Activated CD4-positive, CD25-positive, alpha-beta regulatory T cell (primary cell): ENCODE measurements at places on chromosomes 11 and 22.

DNA sequence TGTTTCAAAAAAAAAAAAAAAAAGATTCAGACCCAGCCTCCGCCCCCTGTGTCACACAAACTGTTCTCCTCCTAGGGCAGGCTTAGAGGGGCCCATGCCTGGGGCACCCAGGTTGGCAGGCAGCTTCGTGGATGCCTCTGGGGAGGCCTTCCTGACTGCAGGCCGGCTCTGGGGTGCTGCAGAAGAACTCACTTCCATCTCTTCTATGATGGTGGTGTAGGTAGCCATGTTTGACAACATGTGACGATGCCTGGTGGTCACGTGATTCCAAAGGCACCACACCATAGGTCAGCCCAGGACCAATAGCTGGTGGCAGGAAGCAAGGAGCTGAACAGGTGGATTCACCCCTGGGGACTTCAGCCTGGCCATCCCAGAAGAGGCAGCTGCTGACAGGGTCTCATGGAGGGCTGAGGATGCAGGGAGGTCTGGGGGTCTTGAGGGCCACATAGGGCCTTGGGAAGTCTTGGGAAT, 24.1 kb upstream of the CELSR1 start:
- no peak for DNase-seq

DNA sequence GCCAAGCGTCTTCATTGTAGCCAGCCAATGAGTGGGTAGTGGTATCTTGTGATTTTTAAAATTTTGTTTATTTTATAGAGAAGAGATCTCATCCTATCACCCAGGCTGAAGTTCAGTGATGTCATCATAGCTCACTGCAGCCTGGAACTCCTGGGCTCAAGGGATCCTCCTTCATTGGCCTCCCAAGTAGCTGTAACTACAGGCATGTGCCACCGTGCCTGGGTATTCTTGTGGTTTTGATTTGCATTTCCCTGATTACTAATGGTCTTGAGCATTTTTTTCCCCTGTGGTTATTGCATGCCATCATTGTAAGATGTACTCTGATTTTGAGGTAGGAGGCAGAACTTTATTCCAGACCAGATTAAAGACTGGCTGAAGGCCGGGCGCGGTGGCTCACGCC, 2.4 kb upstream of the DENND6B start:
- no peak for DNase-seq

GRCh38 chr11:105713696-105714095, 103.8 kb downstream of the GRIA4 start:
- no peak for DNase-seq

DNA sequence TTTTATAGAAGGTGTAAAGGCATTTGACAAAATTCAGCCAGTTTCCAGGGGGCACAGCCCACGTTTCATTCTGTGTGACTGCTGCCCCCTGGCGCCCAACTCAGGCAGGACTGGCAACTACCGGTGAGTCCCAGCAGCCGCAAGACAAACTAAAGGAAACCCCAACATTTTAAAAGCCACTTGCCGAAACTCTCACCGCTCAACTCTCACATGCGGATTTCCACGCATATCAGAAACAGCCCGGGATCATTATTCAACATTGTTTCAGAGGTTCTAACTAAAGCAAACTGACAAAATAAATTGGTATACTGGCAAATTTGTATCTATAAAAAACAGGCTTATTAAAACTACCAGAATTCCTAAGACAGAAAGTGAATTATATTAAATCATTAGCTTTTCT, 48.2 kb downstream of the MORC2 start:
- DNase-seq = peak; percentile 73

DNA sequence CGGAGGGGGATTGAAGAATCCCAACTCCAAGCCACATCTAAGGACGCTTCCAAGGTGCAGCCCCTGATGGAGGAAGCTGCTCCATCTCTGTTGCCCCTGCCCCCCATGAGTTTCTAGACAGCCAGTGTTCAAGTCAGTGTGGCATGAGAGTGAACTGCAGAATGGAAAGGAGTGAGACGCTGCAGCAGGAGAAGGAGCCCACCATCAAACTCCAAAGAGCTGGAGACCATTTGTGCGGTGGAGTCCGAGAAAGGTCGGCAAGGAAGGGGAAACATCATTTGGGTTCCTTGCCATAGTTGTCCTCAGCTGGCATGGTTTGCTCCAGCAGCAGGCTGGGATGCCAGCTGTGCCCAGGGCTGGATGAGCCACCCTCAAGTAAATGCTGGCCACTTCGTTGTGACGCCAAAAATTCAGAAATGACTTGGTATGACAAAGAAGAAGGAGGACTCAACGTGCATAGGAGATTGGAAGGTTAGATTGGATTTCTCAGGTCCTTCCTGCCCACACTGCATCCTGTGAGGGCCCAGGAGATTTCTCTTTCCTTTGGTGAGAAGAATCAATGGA, 16.4 kb downstream of the APOL2 start:
- no peak for DNase-seq

- no peak for DNase-seq
These were observed at the start of gene LRP5 for GRCh38 chr11:68312117-68312779. Gene LRP5, plus strand, starts transcription at chr11:68312591. Its CDS starts 124 bp downstream, at chr11:68312715.

- DNase-seq = no peak
These were observed 13.7 kb upstream of the POU2AF2 start for GRCh38 chr11:111231836-111232235.

- no peak for DNase-seq
These were observed 2.1 kb downstream of the PLAAT3 start for GRCh38 chr11:63612181-63612580.

- DNase-seq = no peak
These were observed at the start of gene SCN4B for GRCh38 chr11:118152552-118153471. Gene SCN4B, minus strand, starts transcription at chr11:118152823. Its CDS starts 150 bp downstream, at chr11:118152673.

GRCh38 chr11:35289821-35290220, 129.5 kb downstream of the SLC1A2 start:
- DNase-seq = no peak

GRCh38 chr22:44625981-44626687, 75.9 kb upstream of the PRR5 start:
- DNase-seq = peak; percentile 61

- no peak for DNase-seq
These were observed 495.6 kb upstream of the LRRC4C start for GRCh38 chr11:41955066-41955465.

DNA sequence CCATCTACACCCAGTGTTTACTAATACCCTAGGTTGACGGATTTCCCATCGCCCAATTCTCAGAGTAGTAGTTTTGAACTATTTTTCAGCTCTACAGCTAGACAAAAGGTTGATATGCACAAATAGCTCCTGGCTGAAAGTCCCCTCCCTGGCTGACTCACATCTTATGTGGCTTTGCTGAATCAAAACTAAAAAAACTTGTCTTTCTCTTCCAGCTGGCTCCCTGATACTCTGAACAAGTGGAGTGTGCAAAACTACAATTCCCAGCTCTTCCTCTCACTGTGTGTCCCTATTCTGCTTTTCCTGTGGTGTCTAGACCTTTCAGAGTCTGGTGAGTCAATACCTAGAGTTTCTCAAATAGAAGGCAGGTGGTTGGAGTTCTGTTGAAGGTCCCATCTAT, 12.7 kb upstream of the LARGE1 start:
- no peak for DNase-seq

DNA sequence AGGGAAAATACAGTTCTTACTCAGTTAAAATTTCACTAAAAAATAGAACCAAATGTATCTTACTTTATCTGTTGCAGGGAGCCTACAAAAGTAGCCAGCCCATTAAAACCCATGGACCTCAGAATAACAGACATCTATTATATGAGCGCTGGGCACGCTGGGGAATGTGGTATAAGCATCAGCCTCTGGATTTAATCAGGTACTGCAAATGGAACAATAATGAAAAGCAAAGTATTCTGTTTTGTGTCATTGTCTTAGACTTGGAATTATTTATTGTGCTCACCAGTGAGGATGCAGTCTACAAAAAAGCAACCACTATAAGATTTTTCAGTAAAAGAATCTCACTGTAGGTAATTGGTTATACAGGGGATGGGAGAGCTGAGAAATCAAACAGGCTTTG, 30.2 kb downstream of the MUC15 start:
- DNase-seq = no peak

DNA sequence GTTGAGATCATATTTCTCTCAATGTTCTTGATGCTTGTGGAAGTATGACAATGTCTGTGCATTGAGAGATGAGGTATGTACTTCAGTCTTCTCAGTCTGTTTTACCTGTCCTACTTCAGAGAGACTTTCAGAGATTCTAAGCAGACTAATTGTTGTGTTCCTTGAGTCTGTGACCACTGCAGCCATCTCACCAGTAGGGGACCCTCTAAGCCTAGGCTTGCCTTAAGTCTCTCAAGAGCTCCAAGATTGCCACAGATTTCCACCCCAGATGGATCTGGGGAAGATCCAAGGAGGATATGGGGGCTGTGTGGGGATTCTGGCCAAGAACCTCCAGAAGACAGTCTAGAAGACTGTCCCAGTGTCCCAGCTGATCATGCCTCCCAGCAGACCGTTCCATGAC, 179.9 kb upstream of the PLET1 start:
- DNase-seq = no peak

GRCh38 chr11:16081382-16082094, 274.8 kb downstream of the SOX6 start:
- no peak for DNase-seq

GRCh38 chr22:47600791-47601625, 838.6 kb downstream of the TBC1D22A start:
- no peak for DNase-seq

- DNase-seq = no peak
These were observed 3.9 kb upstream of the ARFGAP3 start for GRCh38 chr22:42860968-42861367.

GRCh38 chr11:113256431-113257202, 57.8 kb upstream of the TTC12 start:
- DNase-seq = no peak

- no peak for DNase-seq
These were observed 405.9 kb downstream of the NXPE2 start for GRCh38 chr11:115084231-115084630.

DNA sequence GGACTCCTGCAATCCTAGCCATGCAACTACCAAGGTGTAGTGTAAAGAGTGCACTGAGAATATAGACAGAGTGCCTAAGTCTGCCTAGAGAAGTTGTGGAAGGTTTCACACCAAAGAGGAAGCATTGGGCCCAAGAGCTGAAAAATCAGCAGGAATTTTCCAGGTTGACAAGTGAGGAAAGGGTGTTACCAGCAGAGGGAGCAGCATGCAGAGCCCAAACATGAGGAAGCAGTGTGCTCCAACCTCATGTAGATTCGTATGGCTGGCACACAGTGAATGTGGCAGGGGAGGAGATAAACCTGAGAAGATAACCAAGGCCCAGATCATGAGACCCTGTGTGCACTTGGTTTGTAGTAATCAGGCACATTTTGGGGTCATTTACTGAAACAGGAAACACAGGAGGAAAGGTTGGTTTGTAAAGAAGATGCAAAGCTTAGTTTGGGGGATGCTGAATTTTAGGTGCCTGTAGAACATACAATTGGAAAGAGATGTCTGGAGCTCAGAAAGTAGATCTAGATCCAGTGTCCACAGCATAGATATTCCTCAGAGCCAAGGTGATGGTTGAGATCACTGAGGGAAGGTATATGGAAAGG, 1.7 kb downstream of the HPX start:
- no peak for DNase-seq

- no peak for DNase-seq
These were observed 10.3 kb downstream of the CD5 start for GRCh38 chr11:61112575-61112974.

DNA sequence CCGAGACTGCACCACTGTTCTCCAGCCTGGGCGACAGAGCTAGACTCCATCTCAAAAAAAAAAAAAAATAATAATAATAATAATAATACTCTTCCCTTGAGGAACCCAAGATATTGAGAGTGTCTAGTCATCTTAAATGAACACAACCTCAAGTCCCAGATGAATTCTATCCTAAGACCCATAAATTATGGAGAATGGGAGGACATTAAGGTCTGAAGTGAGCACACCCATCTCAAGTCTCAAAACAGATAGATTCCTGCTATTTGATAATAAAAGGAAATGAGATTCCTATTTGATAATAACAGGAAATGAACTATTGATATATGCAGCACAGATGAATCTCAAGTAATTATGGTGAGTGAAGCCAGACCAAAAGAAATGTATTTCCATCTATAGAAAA, 51.5 kb downstream of the MAPK1 start:
- no peak for DNase-seq

GRCh38 chr22:21730535-21731308, 4.9 kb downstream of the YPEL1 start:
- no peak for DNase-seq

- no peak for DNase-seq
These were observed 24.0 kb upstream of the SMIM38 start for GRCh38 chr11:69131644-69132300.

DNA sequence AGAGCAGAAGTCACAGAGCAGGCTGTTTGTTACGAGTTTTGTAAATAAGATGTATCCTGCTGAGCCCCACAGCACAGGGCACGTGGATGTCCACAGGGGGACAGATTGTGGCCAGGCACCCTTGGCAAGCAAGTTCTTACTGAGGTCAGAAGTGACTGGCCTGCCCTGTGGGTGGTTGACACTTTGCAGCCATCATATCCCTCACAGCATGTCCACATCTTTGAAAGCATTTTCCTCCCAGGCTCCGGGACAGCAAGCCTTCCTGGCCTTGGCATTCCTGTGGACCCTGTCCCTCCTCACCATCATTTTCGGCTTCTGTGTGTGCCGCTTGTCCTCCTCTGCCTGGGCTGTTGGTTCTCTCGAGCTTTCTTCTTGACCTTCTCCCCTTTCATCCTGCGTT, 189.5 kb downstream of the TBC1D22A start:
- no peak for DNase-seq

DNA sequence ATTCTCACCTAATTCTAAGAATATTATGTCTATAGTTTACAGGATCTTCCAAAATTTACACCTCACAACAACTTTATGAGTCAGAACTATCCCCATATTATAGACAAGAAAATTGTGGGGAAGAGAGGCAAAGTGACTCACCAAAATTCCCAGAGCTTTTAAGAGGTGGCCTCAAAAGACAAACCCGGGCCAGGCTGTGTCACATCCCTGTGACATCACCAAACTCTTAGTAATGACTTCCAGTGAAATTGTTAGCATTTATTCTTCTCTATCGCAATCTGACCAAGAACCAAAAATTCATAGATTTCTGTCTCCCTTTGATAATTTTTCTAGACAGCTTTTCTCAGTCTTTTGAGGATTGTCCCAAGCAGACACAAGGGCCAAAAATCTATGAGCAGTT, 134.3 kb downstream of the SNX19 start:
- DNase-seq = no peak

DNA sequence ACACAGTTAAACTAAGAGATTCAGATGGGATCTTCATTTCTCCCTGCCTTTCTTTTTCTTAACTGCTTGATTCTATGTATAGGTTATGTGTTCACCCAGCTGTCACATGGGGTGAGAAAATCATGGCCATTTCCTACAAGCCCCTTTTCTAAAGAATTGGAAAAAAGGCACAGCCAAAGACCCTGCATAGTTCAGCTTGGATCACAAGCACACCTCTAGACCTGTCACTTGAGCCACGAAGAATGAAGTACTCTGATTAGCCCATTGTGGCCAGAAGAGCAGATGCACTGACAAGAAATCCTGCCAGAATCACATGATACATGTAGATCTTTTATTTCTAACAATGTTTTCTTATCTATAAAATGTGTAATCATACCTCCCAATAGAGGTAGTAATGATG, 69.7 kb downstream of the RAB38 start:
- no peak for DNase-seq
